ENCODE measurements at places on chromosomes 7 and 10.
A peak's percentile ranks its signal among the peaks of the same experiment; 100 is the strongest.

GRCh38 chr10:107497024-107497423 lies 332.5 kb upstream of the SORCS1 start:
- DNase-seq = no peak

GRCh38 chr10:86387178-86387794 lies 20.7 kb upstream of the GRID1 start:
- DNase-seq = no peak

DNA sequence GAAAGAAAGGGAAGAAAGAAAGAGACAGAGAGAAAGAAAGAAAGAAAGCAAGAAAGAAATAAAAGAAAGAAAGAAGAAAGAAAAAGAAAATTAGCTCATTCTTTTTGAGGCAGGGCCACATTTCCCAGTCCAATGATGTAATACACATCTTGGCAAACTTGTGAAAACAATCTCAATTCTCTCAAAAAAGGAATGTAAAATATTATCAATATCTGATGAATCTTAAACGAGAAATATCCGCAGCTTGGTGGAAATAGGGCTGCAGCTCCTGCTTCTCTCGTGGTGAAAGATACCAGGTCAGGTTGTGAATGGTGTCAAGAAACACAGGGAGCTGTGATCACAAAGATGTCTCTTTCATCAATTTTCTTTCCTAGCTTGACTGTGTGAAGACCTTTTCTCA lies 739.6 kb upstream of the NRP1 start:
- no peak for DNase-seq

DNA sequence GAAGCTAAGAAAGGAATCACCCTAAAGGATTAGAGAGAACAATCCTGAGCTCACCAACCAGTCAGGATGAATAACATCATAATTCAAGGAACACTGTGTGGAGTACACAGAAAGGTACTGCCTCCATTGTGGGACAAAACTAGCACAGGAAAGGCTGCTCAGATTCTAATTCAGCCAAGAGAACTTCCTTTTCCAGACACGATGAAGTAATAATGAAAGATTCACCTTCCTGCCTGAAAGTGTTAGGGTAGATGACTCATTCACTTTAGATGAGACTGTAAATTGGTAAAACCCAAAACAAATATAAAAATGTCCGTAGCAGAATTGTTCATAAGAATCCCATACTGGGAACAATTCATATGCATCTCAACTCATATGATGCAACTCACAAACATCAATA lies 167.2 kb downstream of the CDC14C start:
- no peak for DNase-seq

GRCh38 chr7:47543714-47544113 lies 38.2 kb downstream of the TNS3 start:
- no peak for DNase-seq

DNA sequence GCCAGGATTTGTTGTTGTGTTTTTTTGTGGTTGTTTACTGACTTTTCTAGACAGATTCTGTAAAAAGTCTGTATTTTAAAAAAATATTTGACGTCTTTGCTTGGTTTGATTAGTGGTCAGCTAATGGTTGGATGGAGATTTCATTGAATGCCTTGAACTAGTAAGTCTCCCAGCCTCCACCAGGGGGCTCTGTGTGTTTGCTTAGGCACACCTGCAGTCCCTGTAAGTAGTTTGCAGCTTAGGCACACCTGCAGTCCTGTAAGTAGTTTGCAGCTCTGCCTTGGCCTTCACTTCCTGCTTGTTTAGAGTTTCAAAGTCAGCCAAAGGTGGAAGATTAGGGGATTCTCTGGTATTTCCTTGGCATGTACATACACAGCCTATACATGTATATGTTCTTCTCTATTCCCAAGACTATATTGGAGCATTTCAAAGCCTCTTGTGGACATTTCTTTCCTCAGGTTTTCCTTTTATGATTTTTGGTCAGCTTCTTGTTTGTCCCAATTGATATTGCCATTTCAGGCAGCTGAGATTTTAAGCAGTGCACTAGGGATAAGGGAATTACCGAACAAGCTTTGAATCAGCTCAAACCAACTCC lies 101.6 kb downstream of the CCSER2 start:
- DNase-seq = peak; percentile 20

GRCh38 chr10:107437921-107438320 lies 273.4 kb upstream of the SORCS1 start:
- no peak for DNase-seq

DNA sequence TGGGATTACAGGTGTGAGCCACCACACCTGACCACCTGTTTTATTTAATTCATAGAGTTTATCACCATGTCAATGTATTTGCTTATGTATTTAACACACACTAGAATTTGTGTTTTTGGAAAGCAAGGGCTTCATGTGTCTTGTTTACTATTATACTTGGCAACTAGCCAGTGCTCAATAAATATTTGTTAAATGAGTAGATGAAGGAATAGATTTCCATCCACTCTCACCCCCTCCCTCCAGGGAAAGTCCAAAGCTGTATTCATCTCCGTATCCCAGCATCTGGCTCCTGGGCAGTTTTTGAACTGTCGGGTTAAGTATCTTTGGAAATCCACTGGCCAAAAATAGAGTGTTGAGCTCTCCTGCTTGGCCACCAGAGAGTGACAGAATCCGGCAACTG lies 4.6 kb upstream of the RADIL start:
- no peak for DNase-seq

DNA sequence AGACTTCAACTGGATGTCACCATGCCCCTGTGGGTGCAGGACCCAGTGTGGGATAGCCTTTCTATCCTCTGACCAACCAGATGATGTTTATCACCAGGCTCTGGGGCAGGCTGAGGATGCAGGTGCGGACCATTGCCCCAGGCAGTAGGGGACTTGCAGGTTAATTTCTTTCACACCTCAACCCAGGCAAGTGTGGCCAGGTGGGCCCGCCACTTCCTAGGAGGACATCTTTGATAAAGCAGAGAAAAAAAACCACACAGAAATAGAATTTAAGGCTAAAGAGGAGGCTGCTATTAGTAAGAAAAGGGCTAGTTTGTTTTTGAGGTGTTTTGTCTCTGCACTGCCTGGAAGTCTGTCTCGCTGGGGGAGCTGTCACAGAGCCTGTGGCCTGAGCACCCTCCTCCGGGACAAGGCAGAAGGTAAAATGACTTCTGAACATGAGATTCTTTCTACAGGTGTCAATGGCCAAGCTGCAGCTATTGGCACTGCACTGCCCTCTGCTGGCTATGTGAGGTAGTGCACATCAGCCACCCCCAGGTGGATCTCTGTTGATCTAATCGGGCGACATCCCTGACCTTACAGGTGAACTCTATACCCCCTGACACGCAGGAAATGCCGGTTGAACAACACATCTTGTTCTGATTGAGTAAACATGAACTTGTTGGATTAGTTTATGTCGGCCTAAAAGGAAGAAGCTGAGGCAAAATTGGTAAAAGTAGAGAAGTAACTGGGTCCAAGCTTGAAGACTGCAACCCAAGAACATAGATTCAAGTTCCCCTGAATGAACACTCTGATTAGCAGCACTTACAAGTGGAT lies 21.0 kb downstream of the UPP1 start:
- no peak for DNase-seq

DNA sequence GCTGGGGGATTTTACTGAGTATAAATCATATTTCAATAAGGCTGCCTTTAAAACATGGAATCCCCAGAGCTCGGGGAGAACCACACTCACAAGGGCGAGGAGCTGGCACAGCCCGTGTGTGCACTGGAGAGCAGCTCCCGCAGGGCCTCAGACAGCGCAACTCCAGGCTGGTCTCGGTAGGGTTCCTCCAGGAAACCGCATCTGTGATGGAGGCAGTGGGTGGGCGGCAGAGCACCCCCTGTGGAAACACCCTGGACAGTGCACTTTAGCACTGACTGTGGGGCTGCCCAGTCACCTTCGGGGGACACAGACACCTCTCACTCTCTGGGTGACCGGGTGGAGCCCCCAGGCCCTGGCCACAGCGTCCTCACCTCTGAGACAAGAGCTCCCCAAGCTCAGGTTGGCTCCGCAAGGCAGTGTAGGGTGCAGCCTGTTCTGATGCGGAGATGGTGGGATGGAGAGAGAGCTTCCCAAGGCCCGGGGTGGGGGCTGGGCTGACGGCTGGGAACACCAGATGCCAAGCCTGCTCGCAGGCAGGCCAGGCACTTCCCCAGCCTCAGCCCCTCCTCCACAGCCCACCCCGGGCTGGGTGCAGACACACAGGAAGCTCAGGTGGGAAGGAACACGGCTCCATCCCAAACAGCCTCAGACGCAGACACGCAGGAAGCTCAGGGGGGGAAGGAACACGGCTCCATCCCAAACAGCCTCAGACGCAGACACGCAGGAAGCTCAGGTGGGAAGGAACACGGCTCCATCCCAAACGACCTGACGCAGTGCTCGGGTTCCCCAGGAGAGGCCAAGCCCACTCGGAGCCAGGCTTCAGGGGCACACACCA lies 224.4 kb downstream of the MAD1L1 start:
- DNase-seq = no peak

GRCh38 chr7:83806538-83806937 lies 157.6 kb upstream of the SEMA3E start:
- DNase-seq = no peak

DNA sequence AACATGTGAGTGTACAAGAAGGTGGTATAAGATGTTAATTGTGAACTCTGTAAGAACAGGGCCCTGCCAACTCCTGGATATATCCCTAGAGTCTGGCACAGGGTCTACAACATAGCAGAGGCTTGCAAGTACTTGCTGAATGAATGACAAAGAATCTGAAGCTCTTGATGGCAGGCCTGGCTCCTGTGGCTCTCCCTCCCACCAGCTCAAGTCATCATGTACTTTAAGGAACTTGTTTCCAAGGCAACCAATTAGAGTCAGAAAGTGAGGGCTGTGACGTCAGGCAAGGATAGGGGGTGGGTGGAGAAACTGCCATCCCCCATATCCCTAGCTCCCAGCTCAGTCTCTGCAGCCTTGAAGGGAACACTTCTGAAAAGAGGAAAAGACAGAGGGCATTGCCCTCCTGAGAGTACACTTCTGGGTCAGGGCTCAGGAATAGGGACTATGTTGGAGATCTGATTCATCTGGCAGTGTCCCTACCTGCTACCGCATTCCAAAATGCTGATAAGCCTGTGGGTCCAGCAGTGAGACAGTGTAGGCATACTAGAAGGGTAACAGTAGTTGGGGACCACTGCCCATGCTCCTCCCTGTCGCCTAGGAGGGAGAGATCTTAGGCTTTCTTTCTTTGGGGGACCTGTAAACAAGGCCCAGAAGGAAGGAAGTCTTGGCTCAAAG lies 34.6 kb upstream of the BTRC start:
- DNase-seq = no peak

DNA sequence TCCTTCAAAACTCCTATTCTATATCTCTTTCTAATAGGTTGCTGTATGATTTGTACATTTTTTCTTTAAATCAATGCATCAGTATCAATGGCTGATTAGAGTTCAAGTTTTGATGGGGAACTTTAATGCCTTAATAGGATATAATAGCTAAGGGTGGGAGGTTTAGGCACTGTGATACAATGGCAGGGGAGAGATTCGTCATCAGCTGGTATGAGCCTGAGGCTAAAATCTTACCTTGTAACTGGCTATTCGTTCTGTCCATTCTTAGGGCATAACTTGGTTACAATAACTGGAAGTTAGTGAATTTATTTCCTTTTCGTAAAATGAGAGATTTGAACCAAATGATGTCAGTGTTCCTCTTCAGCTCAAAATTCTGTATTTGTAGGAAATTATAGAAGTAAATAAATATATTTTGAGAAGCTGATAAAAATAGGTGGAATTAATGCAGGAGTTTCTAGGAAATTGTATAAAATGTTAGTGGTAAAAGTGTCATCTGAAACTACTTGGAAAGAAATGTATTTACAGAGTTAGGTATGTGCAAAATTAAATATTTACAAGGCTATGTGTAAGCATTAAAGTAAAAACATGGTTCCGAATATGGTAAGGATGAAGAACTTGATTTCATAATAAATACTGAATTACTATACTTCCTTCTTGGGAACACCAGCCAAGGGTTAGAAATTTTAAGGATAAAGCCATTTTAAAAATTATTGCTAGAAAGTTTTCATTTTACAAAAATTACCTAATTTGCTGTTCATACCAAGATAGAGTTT lies 27.5 kb upstream of the NAMPT start:
- no peak for DNase-seq

DNA sequence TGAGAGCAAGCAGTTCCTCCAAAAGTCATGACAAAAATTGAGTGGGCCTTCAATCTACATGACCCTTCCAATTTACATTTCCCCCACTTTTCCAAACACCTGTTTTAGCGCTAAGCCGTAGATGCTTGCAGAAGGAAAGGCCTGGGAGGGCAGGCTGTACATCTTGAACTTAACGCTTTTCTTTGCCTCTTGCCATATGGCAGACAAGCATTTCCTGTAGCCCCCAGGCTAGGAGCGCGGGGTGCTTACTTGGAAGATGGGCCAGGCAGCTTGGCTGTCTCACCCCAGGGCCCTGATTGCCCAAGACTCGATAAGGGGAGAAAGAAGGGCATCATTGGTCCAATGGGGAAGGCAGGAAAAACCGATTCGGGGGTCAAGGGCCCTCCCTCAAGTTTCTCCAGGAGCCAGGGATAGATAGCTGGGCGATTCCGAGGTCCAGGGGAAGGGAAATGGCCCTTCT lies 1.8 kb downstream of the HOXA10 start:
- peak; percentile 69 for DNase-seq

- DNase-seq = no peak
Measured at GRCh38 chr7:33044401-33044718, 18.2 kb downstream of the NT5C3A start.

DNA sequence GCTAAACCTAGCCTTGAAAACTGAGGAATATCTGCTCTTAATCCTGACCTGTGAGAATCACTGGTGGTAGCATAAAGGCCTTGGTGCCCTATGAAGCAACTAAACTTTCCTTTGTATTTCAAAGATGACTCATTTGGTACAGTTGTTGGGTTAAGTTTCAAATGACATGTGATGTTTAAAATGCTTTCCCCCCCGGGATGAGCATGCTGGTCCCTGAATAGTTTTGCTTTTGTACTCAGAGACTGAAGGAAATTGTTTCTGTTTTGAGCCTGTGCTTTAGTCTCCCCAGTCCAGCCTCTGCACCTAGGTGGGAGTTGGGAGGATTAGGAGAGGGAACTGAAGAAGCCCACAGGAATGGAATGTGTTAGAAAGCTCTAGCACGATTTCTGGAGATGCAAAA lies 258.9 kb upstream of the NPY start:
- peak; percentile 30 for DNase-seq

DNA sequence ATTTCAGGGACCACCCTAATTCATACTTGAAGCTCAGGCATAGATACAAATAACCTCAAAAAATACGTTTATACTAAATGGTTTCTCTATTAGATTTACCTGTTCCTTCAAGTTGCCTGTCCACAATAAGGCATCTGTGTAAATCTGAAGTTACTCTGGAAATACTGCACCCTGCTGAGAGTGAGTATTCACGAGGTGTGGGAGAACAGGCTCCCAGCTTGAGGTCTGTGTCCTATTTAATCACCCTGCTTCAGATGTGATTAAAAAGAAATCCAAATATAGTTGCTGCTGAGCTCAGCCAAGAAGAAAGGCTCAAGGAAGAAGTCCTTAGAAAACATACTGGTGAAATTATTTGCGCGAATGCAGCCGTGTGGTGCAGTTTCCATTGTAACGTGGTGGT lies 136.8 kb downstream of the KLF6 start:
- no peak for DNase-seq
